Left kidney (tissue), 8 donors: ENCODE measurements at places on chromosomes 2 and 18. TPM values are rescaled to one million over a fixed set of nuclear protein-coding genes. Genes with fewer than 3 reads are reported as not detected.

SULT1C2 gene
- polyA plus RNA-seq: 89.6 TPM

RBKS gene
- 6.7 TPM for polyA plus RNA-seq

TWIST2 gene
- polyA plus RNA-seq: 2.4 TPM

SLC16A14 gene
- 7.9 TPM for polyA plus RNA-seq

SP110 gene
- polyA plus RNA-seq: 24.4 TPM

SSB gene
- polyA plus RNA-seq: 201 TPM

ICOS gene
- polyA plus RNA-seq: not detected

POTEF gene
- polyA plus RNA-seq: 0.13 TPM

LRRC30 gene
- 0.40 TPM for polyA plus RNA-seq

RHBDD1 gene
- polyA plus RNA-seq: 30.4 TPM

IL1RL1 gene
- 0.48 TPM for polyA plus RNA-seq

TUBA4B gene
- 0.75 TPM for polyA plus RNA-seq

KCNIP3 gene
- 17.7 TPM for polyA plus RNA-seq

GNAL gene
- 4.9 TPM for polyA plus RNA-seq

FER1L5 gene
- 1.9 TPM for polyA plus RNA-seq

CYTIP gene
- polyA plus RNA-seq: 1.7 TPM

CCDC178 gene
- 1.6 TPM for polyA plus RNA-seq

COL4A4 gene
- polyA plus RNA-seq: 48.6 TPM

HAAO gene
- polyA plus RNA-seq: 38.9 TPM

REG3G gene
- polyA plus RNA-seq: not detected

SKA1 gene
- polyA plus RNA-seq: 10.0 TPM

SAG gene
- polyA plus RNA-seq: 0.13 TPM

HNMT gene
- polyA plus RNA-seq: 78.8 TPM

EFHD1 gene
- polyA plus RNA-seq: 55.4 TPM

ARHGAP25 gene
- polyA plus RNA-seq: 6.8 TPM

QPCT gene
- 13.2 TPM for polyA plus RNA-seq

EFR3B gene
- polyA plus RNA-seq: 9.9 TPM

CPS1 gene
- polyA plus RNA-seq: 6.1 TPM

BOLL gene
- polyA plus RNA-seq: 0.22 TPM

ATP6V1C2 gene
- 8.1 TPM for polyA plus RNA-seq

ANKRD62 gene
- polyA plus RNA-seq: 0.10 TPM

SOX11 gene
- 22.9 TPM for polyA plus RNA-seq

SLC20A1 gene
- polyA plus RNA-seq: 64.8 TPM

TRABD2A gene
- polyA plus RNA-seq: 0.96 TPM

PID1 gene
- polyA plus RNA-seq: 5.4 TPM

STK39 gene
- 37.7 TPM for polyA plus RNA-seq

MTLN gene
- 9.8 TPM for polyA plus RNA-seq

PSMD1 gene
- 111 TPM for polyA plus RNA-seq

NRP2 gene
- 63.7 TPM for polyA plus RNA-seq

CEP76 gene
- 16.6 TPM for polyA plus RNA-seq

UNC80 gene
- 2.2 TPM for polyA plus RNA-seq

LNPK gene
- polyA plus RNA-seq: 25.7 TPM

PJVK gene
- 19.3 TPM for polyA plus RNA-seq

MLPH gene
- polyA plus RNA-seq: 3.6 TPM

DLX1 gene
- polyA plus RNA-seq: 0.43 TPM

RGPD4 gene
- 0.03 TPM for polyA plus RNA-seq
